Stimulated activated CD8-positive, alpha-beta memory T cell treated with anti-CD3 and anti-CD28 coated beads, Interleukin-4, amount 100 ng/mL, for 4 hours (primary cell): ENCODE measurements at places on chromosomes 4 and X.

DNA sequence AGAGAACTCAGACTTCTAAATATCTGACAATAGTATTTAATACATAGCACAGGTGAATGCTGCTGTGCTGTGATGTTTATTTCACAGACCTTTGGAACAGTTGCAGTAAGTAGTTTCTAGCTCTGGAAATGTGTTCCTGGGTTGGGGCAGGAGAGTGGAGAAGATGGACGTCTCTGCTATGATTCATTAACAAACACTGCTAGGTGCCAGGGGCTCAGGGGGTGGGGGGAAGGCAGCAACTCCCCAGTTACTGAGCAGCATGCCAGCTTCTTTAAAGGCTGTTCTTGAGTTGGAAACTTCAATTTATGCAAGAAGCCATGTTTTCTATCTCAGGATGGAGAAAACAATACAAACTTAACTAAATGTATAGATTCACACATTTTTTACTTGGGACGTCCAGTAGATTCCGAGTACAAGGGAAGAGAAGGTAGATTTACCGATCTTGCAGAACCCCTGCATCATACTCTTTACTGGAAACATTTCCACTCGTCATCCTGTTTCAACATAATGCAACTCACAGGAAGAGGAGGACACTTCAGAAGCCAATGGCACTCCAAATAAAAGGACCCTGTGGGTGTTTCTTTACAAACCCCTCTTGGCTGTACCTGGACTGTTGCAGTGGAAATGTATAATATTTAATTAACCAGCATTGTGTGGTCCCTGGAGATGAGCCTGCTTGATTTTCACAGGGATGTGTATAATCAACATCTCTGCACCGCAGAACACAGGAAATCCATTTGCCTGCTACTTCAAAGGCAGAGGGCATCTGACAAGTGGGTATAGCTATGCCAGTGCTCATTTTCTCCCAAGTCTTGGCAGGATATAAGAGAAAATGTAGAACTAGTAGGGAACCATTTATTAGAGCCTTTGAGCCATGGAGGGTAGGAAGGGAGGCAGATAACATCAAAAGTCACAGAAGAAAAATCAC lies 171.4 kb downstream of the SH3KBP1 start:
- no peak for DNase-seq

- no peak for DNase-seq
Measured at GRCh38 chr4:35912174-35912573, 332.1 kb downstream of the ARAP2 start.

- no peak for DNase-seq
Measured at GRCh38 chrX:55759478-55759877, 41.9 kb downstream of the RRAGB start.

GRCh38 chr4:164224871-164225270 lies 529.1 kb upstream of the SMIM31 start:
- no peak for DNase-seq

GRCh38 chr4:152348670-152349069 lies 187.2 kb downstream of the FBXW7 start:
- DNase-seq: no peak

GRCh38 chrX:108271397-108271787 lies 166.8 kb downstream of the COL4A6 start:
- DNase-seq: no peak

DNA sequence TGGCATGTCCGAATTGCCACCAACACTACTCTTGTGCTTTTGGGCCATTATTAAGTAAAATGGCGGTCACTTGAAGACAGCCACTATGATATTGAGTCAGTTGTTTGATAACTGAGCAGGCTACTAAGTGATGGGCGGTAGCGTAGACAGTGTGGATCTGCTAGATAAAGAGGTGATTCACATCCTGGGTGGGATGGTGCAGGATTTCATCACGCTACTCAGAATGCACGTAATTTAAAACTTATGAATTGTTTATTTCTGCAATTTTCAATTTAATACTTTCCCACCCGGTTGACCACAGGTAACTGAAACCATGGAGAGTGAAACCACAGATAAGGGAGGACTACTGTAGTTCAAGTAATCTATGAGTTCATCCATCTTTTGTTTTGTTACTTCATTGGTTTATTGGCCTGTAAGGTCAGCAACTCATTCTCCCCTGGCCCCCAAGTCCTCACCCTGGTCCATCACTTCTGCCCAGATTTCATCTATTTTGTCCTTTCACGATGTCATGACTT lies 2.9 kb downstream of the ARAF start:
- no peak for DNase-seq

GRCh38 chr4:2363951-2364653 lies 54.3 kb downstream of the ZFYVE28 start:
- DNase-seq: no peak

- no peak for DNase-seq
Measured at GRCh38 chrX:66200855-66201795, 37.1 kb downstream of the HEPH start.

GRCh38 chr4:57071326-57071725 lies 38.9 kb downstream of the IGFBP7 start:
- DNase-seq: no peak

DNA sequence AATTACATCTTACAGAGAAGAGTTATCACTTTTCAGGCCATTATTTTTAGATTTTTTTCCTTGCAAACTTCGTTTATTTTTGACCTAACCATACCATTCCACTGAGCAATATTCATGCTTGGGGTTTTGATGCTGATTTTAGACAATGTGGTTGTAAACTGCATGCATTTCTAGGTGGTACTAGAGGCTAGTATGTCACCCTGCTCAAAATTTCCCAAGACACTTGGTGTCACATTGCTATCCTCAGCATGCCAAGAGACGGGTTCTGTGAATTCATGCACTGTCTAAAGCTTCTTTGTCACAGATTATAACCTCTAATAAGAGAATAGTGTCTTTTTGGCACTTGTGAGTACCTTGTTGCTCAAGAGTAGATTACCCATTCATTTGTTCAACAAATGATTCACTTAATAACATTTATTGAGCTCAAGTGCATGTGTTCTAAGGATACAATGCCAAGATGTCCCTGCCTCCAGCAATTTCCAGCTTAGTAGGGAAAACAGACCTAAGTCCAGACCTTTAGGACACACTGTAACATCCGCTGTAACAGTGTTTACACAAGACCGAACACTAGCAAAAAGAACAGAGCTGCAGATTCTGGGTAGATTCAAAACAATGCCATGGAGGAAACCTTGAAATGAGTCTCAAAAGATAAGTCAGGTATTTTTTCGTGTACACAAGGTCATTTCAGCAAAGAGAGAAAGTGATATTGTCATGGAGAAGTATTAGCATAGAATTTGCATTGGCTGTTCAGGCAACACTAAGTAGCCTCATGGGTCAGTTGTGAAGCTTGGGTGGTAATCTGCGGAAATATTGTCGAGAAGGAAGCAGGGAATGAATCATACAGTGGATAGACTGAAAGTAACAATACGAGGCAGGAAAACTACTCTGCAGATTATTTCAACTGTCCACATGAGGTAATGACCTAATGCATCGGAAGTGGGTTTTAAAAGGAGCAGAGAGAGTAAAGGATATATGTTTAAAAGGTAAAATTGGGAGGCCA lies 515.1 kb upstream of the ZFP42 start:
- DNase-seq: no peak

DNA sequence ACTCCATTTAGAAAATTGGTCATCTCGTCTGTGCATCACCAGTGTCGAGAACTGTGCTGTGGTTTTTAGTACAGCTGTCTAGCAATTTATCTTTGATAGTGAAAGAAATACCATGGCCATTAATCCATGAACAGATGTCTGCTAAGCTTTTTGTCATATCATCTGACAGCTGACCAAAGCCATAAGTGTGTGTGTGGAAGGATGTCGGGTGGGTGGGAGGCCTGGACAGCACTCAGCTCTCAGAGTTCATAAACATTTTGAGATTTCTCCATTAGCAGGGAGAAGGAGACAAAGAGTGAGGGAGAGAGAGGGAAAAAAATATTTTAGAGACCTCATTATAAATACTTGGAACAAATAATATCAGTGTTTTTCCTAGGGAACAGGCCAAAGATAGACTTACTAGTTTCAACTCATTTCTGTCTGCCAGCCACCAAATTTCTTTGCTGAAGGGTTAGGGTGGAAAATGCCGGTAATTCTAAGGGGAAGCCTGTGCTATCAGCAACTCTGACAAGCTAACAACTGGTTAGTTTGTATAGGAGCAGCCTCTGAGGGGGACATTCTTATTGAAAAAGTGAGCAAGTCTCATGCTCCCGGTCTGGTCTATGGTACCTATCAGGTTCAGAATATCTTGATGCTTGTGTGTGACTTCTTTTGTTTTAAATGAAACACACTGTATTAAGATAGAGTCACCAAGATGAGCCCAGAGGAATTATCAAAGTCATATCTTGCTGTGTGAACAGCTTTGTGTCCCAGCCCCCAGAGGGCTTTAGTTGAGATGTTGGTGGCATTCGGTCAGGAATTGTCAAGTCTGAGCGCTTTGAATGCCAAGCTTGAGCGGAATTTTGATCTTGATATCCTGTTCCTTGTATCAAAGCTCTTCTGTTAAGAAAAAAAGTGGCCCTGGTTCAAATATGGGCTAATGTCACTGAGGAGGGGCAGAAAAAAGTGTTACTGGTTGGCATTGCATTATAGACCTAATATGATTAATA lies 41.9 kb upstream of the PDLIM3 start:
- no peak for DNase-seq

GRCh38 chr4:53205970-53206369 lies 159.9 kb downstream of the SCFD2 start:
- DNase-seq: no peak

DNA sequence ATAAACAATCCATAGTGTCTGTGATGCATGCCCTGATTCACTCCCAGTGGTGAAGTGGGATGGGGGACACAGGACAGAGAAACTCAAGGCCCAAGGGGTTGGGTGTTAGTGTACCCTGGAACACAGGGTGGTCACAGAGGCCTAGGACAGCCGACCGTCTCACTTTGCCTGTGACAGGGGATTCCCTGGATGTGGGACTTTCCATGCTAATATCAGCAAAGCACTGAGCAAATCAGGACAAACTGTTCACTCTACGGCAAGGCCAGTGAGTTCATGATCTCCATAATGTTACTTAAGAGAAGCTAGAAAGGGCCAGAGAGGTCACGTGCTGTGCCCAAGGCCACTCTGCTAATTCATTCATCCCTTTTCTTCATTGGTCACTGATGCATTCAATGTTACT lies 158.7 kb upstream of the RBPJ start:
- DNase-seq: no peak

DNA sequence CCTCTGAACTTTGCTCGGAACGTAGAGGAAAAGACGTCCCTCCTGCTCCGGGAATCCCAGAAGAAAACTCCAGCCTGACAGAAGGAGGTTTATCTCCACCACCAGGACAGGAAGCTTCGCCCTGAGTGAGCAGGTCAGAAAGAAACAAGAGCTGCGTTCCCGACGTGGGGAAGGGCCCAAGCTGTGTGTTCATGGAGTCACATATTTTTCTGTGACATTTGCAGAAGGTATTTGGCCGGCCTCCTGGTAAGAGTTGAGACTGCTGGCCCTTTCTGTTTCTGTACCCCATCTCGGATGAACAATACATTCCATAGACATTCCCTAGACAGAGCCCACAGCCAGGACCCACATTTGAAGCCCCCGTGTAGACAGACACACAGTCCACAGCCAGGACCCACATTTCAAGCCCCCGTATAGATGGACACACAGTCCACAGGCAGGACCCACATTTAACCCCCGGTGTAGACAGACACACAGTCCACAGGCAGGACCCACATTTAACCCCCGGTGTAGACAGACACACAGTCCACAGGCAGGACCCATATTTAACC lies 230.8 kb downstream of the SHOX start:
- no peak for DNase-seq

DNA sequence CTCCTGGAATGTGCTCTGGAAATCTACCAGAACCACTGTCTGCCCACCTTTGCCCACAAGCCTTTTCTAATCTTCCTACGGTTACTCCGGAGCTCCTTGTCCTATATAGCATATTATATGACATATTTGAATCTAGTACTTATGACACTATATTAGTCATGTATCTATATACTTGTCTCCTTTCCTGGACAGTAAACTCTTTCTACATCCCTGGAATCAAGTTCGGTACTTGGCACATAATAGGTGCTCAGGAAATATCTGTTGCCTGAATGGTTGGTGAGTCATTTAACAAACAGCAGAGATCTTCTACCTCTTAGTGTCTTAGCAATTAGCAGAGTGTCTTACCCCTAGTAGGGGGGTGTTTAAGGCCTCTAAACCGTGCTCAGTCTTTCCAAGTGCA lies 123.6 kb downstream of the RELL1 start:
- no peak for DNase-seq

GRCh38 chrX:33252306-33252825 lies 41.0 kb upstream of the DMD start:
- DNase-seq: no peak

GRCh38 chr4:90503677-90504076 lies 376.5 kb downstream of the CCSER1 start:
- DNase-seq: no peak

DNA sequence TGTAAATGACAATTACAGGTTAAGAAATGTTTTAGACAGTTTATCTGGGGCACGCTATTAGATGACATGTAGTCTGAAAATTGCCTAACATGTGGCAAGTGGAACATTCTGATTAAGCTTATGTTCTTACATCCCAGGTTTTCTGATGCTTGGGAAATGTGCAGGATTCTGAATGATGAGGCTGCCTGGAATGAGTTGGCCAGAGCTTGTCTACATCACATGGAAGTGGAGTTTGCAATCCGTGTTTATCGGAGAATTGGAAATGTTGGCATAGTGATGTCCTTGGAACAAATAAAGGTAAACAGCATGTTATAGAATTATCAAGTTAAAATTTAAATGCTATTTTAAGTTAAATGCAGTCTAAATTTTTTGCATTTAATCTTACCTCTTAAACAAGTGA lies 49.3 kb downstream of the WDR19 start:
- DNase-seq: no peak

DNA sequence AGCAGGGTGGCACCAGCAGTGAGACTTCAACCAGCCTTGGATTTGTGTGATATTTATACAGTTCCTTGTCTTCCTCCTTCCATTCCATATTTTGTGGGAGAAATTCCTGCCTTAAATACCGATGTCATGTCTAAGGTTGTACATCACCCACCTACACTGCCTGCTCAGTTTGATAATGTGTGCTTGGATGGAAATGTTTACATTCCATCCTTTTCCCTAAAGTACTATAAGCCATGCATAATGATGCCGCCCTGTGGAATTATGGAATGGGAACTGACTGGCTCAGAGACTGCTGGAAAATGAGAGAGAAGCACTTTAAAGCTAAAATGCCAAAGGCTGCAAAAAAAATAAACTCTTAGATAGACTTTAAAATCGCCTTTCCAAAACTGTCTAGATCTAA lies 11.3 kb upstream of the GLUD2 start:
- DNase-seq: no peak

GRCh38 chrX:34629572-34629971 lies 27.5 kb downstream of the TMEM47 start:
- DNase-seq: no peak

DNA sequence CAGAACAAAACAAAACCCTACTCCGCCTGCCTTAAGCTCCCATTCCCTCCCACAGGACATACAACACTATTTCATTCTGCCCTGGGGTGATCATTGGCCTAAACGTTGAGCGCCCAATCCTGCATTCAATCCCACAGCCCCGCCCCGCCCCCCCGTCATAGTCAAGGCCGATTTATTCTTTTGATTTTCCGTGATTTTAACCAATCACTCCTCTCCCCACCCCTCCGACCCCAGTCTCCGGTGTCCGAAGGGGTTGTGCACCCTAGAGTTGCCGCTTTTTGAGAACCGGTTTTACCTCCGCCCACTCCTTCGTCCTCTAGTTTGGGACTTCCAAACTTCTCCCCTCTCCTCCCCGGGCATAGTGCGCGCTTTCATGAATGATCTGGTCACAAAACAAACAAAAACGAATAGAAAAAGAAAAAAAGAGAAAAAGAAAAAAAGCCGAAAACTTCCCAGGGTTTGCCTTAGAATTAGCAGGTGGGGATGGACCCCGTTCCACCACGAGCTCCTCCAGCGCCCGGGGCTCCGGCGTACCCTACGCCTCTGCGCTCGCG lies 446 bp upstream of the UBE2A start:
- DNase-seq: no peak
